NCI-H2107 (cell line): ENCODE measurements at places on chromosomes 2 and 18.

DNA sequence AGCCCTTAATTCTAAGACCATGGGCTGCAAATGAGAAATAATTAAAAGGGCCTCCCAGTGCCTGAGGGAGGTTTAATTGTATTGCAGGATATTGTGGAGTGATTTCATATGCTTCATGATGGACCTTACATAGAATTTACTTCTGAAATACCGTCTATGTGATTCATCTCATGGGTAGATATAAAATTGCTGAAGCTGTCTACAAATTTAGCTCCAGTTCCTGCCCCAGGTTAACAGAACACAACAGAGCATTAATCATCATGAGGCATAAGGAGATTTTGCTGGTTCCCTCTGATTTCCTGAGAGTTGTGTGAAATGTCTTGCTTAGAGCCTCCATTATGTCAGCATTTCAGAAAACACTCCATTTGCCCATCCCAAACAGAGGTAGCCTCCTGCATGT lies 770 bp downstream of the UPP2 start:
- DNase-seq, result no peak

DNA sequence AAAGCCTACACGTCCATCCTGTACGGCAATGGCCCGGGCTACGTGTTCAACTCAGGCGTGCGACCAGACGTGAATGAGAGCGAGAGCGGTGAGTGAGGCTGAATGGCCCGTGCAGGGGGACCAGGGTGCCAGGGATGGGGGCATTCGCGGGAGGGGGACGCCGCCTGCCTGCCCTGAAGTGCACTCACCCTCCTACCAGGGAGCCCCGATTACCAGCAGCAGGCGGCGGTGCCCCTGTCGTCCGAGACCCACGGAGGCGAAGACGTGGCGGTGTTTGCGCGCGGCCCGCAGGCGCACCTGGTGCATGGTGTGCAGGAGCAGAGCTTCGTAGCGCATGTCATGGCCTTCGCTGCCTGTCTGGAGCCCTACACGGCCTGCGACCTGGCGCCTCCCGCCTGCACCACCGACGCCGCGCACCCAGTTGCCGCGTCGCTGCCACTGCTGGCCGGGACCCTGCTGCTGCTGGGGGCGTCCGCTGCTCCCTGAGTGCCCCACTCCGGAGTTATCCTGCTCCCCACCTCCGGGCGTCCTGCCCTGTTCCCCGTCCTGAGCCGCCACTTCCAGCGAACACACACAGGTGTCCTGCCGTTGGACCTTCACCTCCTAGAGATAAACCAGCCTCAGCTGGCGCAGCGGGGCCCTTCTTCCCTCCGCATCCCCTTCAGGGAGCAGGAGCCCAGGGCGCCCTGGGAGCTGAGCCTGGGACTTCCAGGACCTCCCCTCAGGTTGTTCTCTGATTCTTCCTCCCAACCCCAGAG lies 2.9 kb downstream of the ALPI start:
- DNase-seq, result no peak

DNA sequence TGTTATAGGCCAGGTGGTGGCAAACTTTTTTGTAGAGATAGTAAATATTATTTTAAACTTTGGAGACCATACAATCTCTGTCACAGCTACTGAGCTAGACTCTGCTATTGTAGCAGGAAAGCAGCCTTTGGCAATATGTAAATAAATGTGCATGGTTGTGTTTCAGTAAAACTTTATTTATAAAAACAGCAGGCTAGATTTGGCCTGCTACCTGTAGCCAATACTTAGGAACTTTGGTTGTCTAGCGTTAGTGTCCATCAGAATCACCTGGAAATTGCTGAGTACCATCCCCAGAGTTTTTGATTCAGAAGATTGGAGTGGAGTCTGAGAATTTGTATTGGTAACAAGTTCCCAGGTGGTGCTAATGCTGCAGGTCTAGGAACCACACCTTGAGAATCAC lies 23.8 kb upstream of the TNFRSF11A start:
- DNase-seq, result no peak

DNA sequence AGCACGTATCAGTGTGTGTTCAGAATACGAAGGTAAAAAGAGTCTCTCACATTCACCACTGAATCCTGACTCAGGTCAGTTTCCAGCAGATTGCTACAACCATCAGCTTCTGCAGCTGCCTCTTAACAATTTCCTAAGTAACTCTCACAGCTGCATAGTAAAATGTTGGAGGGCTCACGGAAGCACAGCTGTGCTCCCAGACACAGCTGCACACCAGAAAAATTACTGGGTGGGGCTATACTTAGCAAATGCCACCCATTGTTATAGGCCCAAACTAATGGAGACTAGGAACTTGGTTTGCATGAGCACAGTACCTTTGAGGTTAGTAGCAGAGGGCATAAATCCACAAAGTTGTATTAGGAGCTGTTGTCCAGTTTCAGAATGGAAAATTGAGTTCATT lies 153.9 kb upstream of the ERBB4 start:
- DNase-seq, result no peak

- no peak for DNase-seq
Observed at GRCh38 chr18:5972298-5972697, 77.0 kb upstream of the TMEM200C start.

DNA sequence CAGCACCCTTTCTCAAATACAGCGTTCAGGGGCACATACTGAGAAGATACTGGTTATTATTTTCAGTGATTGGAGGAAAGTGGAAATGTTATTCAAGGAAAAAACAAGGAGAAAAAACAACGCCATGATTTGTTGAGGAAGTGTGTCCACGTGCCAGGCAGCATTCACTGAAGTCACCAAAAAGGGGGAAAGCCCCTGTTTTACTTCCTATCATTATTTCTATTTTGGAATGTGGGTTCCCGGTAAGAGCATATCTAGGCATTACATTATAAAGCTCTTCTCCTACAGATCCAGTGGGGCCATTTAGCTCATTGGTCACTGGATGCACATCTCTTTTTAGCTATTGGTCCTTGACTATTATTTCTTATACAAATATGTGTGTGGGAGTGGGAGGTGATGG lies 518.7 kb downstream of the TXNL1 start:
- DNase-seq, result no peak

- no peak for DNase-seq
Observed at GRCh38 chr2:197210430-197210829, 100.2 kb downstream of the ANKRD44 start.

- no peak for DNase-seq
Observed at GRCh38 chr2:173607606-173608311, 253.1 kb downstream of the CDCA7 start.

GRCh38 chr18:59837586-59837985 lies 62.2 kb upstream of the PMAIP1 start:
- peak; percentile 72 for DNase-seq

- DNase-seq, result no peak
Observed at GRCh38 chr18:3147935-3148554, 71.7 kb downstream of the MYOM1 start.

DNA sequence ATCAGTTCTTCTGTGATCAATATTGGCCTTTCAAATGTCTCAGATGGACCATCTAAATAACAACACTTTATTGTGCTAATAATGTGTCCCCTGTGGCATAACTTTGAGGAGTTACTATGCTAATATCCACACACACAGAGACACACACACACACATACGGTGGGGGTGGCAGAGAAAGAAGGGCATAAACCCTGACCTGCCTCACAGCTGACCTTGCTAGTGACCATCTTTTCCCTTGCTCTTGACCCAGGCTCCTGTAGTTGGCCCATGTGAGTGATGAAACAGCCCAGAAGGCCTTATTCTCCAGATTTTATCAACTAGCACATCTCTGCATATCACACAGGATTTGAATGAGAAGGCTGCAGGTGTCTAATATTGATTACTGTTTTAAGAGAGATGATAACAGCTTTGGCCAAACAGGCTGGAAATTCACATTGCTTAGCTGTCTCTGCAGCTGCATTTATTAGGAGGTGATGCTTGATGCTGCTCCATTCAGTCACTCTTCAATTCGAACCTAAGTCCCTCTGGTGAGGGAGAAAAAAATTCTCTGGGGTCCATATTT lies 176.4 kb downstream of the ACTR3 start:
- no peak for DNase-seq

DNA sequence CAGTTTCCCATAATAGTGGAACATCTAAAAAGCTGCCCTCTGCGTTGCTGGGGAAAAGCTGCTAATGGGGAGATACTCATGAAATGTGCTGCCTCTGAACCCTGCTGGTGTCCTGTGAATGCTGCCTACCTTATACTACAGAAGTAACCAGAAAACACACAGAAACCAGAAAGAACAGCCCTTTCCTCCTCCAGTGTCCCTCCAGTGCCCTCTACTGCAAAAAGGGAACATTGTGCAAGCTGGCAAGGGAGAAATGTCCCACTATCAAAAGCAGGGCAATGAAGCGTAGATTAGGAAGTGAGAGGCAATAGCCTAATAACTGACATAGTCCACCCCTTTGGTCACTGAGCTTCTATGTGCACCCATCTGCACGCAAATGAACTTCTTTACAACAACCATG lies 162.7 kb upstream of the ETAA1 start:
- no peak for DNase-seq

GRCh38 chr2:163580757-163581156 lies 155.1 kb downstream of the FIGN start:
- DNase-seq, result no peak

GRCh38 chr18:44828080-44828479 lies 147.4 kb downstream of the SETBP1 start:
- no peak for DNase-seq
